ENCODE measurements at places on chromosomes 11 and 22.
A peak's percentile ranks its signal among the peaks of the same experiment; 100 is the strongest.

DNA sequence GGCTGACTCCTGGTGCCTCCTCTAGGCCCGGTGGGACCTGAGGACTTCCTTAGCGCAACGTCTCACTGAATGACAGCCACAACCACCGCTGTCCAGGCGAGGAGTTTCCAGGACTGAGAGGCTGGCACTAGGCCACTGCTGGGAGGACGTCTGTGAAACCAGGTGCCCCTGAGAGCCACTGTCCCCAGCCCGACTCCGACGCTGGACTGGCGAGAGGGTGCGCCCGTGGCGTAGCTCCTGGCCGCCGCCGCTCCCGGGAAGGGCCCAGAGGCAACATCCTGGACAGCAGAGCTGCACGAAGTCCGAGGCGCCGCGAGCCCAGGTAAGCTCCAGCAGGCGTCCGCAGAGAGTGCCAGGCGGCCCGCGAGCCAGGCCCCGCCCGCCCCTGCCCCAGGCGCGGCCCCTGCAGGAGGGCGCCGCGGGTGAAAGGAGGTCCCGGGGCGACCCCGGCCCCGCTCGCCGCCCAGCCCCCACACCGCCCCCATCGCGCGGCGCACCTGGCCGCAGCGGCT, 525 bp downstream of the DGCR2 start:
- peak; percentile 35 for DNase-seq

- no peak for DNase-seq
Observed at GRCh38 chr22:49961601-49962011, 1.0 kb downstream of the PIM3 start.

- no peak for DNase-seq
Observed at GRCh38 chr22:35850831-35851230, 133.2 kb downstream of the APOL5 start.

GRCh38 chr11:11857769-11858168, 16.0 kb downstream of the USP47 start:
- no peak for DNase-seq

- no peak for DNase-seq
Observed at GRCh38 chr11:60111793-60112192, 23.3 kb downstream of the MS4A2 start.

DNA sequence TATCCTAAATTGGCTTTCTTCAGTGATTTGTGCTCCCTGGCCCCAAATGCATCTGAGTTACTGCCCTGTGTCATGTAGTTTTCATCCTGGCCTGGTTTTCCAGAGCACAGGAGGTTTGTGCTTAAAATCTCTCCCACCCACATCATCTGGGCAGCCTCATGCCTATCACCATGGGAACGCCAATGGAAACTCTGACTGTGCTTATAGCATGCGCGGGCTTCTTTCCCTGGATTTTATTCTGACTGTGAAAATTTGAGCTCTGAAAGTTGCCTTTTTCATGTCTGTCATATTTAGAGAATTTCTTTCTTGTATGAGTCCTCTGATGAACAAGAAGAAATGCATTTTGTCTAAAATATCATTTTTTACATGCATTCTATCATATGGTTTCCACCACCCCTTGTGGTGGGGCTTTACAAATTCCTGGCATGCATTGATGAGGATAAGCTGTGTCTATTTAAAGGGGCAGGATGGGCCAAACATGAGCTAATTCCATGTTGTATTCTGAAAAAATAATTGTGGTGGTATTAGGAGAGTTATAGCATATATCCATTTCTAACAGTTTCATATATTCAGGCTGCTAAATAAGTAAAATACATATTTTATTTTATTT, 55.1 kb downstream of the IRAG1 start:
- no peak for DNase-seq

DNA sequence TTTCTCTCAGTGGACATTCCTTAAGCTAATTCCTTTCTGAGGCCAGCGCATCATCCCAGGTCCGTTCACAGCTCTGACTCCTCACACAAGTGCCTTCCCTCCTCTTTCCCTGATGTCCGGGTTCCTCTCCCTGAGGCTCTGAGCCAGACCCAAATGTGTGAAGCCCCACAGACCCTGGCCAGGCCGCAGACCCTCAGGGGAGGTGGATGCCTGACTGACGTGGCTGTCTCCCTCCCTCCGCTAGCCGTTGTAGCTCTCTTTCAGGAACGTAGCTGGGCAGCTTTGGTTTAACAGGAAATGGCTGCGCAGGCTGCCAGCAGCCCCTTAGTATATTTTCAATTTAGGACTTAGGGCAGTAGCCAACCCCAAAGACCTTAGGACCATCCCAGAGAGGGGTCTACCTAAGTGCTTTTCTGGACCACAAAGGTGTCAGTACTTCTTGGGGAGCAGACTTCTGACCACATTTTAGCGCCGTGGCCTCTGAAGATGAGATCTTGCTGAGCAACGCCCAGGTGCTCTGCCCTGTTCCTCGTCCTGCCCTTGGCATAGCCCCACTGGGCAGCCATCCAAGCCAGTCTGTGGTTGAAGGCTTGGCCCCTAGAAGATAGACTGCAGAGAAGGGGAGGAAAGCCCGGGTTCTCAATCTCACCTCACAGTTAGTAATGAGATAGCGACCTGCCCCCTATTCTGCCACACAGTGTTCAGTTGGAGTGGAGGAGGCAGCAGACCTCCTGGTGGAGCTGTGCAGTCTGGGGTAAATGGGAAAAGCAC, 27.0 kb downstream of the MYBPC3 start:
- DNase-seq, result no peak

- no peak for DNase-seq
Observed at GRCh38 chr11:94400457-94400838, 771 bp downstream of the GPR83 start.

DNA sequence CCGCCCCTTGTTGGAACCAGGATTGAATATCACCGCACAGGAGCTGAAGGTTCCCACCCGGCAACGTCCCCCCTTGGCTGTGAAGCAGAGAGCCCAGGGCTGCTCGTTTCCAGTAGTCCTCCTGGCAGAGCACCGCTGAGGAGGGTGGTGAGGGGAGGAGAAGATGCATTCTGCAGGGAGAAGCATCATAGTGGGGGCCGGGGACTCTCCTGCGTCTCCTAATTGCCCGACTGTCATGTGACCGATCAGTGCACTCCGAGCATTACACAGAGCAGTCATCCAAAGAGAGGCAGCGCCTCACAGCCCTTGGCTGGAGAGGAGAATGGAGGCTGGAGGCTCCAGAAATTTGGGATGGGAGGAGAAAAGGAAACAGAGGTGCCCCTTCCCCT, 85.0 kb upstream of the SEPTIN5 start:
- DNase-seq, result no peak

- no peak for DNase-seq
Observed at GRCh38 chr22:48141301-48141700, 1378.9 kb downstream of the TBC1D22A start.
